ENCODE measurements at places on chromosomes 1 and 21.

GRCh38 chr1:64624218-64624713, 120.6 kb upstream of the RAVER2 start:
- DNase-seq: no peak

DNA sequence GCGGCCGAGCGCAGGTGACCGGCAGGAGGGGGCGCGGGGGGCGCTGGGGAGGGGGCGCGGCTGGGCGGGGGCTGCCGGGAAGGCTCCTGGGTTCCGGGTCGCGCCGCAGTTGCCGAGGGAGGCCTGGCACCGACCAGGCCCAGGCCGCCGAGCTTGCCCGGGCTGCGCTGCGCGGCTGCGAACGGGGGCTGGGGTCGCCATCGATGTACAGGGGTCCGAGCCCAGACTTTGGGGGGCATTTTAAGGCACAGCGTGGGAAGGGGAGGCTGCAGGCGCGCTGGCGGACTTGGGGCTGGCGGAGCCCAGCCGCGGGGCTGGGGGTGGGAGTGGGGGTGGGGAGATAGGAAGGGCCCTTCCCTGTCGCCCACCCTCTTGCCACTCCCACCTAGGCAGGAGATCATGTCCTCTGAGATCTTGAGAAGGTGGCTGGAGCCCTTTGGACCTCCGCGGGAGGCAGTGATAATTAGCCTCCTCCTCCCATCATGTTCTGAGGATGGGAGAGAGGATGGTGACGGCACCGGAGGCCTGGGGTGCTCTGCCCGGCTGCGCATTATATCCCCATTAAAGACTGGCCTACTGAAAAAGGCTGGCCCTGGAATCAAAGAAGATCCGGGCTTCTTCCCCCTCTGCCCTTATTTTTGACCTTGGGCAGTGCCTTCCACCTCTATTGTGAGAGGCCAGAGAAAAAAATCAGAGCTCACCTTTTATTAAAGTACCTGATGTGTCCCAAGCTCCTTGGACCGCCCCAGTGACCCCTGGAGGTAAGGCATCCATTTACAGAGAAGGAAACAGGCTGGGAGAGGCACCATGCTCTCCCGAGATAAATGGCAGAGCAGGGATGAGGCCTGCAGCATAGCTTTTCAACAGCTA, 497 bp downstream of the FBXO44 start:
- no peak for DNase-seq

DNA sequence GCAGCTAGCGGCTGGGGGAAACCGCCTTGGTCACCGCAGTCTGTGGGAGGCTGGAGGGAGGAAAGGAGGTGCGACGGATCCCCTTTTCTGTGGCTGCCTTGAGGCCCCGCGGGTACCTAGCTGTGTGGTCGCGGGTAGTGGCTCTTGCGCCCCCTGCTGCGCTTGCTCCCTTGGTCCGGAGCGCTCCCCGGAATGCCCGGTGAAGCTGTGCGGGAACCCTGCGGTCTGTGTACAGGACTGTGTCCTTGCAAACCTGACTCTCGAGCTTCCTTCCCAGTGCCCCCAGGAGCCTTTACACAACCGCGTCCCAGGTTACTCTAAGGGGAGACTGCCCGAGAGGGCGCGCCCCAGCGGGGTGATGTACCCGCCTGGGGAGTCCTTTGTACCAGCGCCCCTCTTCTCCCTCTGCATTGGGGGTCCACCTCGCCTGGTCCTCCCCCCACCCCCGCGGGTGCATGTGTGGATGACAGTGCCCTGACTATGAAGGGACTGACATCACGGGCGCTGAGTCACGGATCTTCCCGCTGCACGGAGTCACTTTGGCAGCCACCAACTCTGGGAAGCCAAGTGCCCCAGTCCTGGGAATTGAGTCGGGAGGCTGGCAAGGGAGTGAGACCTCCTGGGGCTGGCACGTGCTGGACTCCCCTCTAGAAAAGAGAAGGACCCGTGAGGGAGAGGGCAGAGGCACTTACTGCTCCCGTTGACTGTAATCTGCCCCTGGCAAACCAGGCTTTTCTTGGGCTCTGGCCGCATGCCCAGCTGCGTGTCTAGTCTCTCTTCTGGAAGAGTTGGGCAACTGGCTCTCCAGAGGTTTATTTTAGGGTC, 816 bp downstream of the IL6R start:
- DNase-seq: no peak

- no peak for DNase-seq
These were observed 127.0 kb downstream of the LTN1 start for GRCh38 chr21:28865488-28866186.

GRCh38 chr1:172951730-172952365, 98.9 kb downstream of the TNFSF18 start:
- DNase-seq: no peak

DNA sequence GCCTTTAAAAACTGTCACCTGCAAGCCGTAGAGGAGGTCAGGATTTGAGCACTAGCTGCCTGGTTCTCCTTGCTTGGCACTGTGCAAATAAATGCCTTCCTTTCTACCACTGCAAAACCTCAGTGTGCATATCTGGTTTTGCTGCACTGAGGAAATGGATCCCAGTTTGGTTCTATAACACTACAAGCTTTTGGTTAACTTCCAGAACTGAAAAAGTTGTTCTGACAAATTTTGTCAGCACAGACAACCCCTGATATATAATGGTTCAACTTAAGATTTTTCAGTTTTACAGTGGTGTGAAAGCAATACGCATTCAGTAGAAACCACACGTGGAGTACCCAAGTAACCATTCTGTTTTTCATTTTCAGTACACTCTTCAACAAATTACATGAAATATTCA, 29.8 kb upstream of the GALNT2 start:
- DNase-seq: no peak

- DNase-seq: no peak
These were observed 465.2 kb downstream of the NPHP4 start for GRCh38 chr1:5526822-5527551.

GRCh38 chr21:18545908-18546307, 142.3 kb upstream of the TMPRSS15 start:
- DNase-seq: no peak

DNA sequence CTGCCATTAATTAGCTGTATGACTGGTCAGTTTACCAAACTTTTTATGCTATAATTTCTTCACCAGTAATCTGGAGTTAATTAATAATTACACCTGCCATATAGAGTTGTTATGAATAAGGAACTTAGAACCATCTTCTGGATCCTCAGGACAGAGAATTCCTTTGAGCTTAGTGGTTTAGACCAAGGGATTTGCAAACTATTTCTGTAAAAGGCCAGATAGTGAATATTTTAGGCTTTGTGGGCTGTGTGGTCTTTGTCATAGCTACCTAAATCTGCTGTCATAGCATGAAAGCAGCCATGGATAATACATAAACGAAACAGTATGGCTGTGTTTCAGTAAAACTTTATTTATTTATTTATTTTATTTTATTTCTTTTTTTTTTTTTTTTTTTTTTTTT, 9.0 kb downstream of the TIMM17A start:
- no peak for DNase-seq

Data from left kidney (tissue), 8 donors.